ENCODE measurements at places on chromosomes 4 and X. TPM values are rescaled to one million over a fixed set of nuclear protein-coding genes. Genes with fewer than 3 reads are reported as not detected.

The GUCY1B1 gene
- total RNA-seq = not detected

The NLGN3 gene
- 0.44 TPM for total RNA-seq

The ARHGEF6 gene
- 0.35 TPM for total RNA-seq

The PTCHD1 gene
- not detected for total RNA-seq

The TMEM35A gene
- total RNA-seq = not detected

The JADE3 gene
- total RNA-seq = 9.4 TPM

GRCh38 chr4:121233982-121234381, 69.9 kb upstream of the TNIP3 start:
- DNase-seq = no peak

GRCh38 chr4:41880022-41880837, 55.0 kb upstream of the TMEM33 start:
- no peak for DNase-seq

DNA sequence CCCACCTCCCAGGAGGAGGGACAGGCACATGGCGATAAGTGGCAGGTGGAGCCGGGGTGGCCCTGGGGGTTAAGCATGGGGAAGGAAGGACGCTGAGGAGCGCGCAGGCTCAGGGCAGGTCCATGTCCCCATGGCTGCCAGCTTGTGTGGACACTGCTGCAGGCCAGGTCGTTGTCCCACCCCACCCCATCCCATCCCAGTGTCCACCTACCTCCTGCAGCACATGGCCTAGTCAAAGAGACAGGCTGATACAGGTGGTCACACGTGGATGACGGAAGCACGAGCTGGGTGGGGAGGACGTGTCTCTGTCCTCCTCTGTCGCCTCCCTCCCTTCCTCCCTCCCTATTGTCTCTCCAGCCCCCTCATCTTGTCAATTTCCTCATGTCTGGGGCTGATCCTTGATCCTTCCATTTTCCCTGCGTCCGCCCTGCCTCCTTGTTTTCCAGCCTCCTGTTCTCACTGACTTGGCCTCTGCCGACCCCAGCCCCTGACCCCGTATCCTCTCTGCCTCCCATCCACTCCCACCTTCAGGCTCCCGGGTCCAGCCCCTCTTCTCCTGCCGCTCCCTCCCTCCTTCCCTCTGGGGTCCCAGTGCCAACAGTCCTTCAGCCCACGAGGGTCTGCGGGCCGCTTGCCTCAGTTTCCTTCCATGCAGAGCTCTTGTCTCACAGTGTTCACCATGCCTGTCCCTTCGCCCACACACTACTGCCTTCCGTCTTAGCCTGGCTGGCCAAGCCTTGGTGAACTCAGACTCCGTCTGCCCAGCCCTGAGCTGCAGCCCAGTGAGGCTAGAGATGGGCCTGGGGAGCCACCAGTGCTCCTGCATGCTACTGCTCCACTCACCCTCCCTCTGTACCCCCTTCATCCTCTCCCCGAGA, 15.5 kb upstream of the ADD1 start:
- DNase-seq = no peak

- no peak for DNase-seq
Measured at GRCh38 chrX:143058120-143058519, 32.4 kb downstream of the SPANXN4 start.

DNA sequence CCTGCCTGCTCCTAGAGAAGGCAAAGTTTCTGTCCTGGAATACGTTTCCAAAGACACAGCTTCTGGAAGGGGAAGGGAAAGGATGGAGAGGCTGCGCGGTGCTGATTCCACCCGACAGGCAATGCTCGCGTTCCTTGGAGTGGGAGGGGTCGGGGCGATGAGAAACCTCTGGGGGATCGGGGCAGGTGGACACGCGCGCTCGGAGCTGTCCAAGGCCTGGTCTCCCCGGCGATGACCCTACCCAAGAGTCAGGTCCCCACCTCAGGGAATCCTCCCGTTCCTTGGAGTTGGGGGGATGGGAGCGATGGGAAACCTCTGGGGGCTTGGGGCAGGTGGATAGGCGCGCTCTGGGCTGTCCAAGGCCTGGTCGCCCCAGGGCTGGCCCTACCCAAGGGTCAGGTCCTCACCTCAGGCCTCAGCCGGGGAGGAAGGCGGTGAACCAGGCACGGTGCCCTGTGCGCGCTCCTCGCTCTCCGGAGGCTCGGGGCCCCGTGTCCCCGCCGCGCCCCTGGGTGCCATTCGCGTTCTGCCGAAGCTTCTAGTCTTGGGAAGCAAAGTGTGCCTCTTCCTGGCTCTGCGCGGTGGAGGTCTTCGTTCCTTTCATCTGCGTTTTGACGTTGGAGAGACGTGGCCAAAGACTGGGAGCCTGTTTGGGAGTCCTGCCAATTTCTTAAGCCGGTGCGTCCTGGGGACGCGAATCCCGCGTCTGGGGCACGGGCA, 10.6 kb upstream of the SHOX start:
- no peak for DNase-seq

- no peak for DNase-seq
Measured at GRCh38 chr4:76515975-76516843, 81.2 kb downstream of the SHROOM3 start.

GRCh38 chrX:87409113-87409841, 108.3 kb upstream of the KLHL4 start:
- DNase-seq = peak; percentile 97

DNA sequence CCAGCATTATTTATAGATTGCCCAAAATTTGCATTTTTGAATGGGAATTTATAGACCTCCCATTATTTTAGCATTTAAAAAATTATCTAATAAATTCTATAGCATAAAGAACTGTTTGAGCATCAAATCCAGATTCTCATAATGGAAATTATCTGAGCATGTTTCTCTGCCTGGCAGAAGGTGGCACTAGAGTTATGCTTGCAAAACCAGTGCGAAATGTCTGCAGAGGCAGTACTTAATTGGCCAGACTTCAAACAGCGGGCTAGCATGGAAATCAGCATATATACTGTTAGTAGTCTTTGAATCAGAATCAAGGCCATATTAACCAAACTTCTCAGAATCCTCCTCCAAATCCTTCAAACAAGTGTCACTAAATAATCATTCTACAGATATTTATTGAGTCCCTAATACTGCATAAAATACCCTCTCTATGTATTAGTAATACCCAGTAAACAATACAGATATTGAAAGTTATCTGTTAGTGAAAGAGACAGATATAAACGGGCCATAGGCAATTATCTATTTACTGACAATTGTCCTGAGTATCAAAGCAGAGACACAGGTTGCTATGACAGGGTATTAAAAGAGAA, 78.7 kb upstream of the DCLK2 start:
- DNase-seq = peak; percentile 69

- no peak for DNase-seq
Measured at GRCh38 chr4:7689773-7690693, 249.6 kb downstream of the AFAP1 start.

Data from MCF 10A (cell line).